ENCODE measurements at places on chromosomes 12 and 14.

GRCh38 chr12:107368586-107368985, 275.2 kb upstream of the CRY1 start:
- DNase-seq = no peak

DNA sequence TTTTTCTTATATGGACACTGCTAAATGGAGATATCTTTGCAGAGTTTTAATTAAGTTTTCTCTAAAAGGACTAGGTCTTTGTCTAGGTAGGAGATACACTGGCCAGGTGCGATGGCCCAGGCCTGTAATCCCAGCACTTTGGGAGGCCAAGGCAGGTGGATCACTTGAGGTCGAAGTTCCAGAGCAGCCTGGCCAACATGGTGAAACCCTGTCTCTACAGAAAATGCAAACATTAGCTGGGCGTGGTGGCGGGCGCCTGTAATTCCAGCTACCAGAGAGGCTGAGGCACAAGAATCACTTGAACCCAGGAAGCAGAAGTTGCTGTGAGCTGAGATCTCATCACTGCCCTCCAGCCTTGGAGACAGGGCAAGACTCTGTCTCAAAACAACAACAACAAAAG, 17.1 kb upstream of the CERS5 start:
- no peak for DNase-seq

DNA sequence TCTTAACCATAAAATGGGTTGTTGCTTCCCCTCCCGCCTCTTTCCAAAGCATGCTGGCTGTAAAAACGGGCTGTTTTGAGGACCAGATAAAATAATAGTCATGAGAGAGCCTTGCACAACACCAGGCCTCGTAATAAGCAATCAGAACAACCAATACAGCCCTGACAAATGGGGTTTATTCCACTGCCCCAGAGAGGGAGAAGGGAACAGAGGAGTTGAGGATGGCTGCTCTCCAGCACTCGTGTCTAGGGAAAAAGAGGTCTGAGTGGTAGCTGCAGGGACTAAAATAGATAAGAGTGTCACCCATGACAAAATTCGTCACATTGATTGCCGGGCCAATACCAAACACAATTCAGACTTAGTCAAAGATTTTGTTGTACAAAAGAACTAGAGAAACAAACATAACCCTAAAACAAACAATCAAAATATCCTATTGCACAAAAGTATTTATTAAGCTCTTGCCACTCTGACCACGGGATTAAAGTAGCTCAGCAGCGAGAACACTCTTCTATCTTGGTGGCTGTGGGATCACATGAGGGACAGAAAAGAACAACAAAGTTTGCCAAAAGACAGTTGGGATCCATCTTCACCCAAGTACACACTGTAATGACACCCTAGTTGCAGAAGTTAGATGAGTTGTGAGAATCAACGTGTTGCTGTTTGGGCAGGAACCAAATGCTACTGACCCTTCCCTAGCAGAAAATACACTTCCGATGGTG, 188.0 kb downstream of the FOXN3 start:
- DNase-seq = no peak

DNA sequence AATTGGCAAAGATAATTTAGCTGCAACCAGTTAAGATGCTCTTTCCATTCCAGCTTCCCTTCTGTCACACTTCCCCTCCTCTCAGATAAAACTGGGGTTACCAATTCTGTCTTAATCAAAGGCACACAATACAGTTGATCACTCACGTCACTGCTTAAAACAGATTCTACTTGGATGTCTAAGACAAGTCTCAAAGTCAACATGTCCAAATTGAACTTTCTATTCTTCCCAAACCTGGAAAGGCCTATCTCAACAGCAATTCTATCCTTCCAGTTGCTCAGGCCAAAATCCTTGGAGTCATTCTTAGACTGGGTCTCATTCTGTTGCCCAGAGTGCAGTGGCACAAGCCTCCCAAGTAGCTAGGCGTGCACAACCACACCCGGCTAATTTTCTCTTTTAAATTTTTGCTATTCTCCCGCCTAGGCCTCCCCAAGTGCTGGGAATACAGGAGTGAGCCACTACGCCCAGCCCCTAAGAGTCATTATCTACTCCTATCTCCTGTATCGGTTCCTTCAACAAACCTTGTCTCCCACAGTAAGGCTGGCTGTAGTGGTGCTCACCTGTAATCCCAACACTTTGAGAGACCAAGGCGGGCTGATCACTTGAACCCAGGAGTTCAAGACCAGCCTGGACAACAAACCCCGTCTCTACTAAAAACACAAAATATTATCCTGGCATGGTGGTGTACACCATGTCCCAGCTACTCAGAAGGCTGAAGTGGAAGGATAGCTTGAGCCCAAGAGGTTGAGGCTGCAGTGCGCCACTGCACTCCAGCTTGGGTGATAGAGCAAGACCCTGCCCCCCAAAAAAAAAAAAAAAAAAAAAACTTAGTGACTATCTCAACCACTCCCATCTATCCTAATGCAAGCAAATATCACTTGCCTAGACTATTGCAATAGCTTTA, 4.7 kb downstream of the RPS29 start:
- peak; percentile 26 for DNase-seq

DNA sequence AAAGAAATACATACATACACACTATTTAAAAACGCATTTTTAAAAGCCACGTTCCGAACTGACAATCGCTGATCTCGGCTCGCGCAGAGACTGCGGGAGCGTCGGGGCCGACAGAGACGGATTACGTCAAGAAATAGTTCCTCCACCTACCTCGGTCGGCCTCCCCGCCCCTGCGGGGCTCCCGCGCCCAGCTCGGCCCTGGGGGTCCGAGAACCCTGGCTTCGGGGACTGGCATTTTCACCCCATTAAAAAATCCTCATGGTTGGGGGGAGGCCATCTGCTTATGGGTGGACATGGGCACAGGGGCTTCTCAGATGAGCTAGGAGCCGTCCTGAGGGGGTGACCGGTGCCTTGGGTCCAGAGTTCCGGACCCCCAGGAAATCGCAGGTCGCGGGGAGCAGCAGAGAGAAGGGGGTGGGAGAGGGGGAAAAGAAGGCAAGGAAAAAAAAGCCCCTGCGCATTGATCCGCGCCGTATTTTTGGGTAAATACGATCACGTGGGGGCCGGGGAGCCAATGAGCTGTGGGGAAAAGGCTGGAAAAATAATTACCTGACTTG, 324 bp upstream of the HOXC9 start:
- peak; percentile 90 for DNase-seq

GRCh38 chr12:24534622-24535021, 414.3 kb downstream of the BCAT1 start:
- DNase-seq = peak; percentile 30

- DNase-seq = no peak
These were observed 20.6 kb downstream of the GSG1 start for GRCh38 chr12:13082861-13083260.

DNA sequence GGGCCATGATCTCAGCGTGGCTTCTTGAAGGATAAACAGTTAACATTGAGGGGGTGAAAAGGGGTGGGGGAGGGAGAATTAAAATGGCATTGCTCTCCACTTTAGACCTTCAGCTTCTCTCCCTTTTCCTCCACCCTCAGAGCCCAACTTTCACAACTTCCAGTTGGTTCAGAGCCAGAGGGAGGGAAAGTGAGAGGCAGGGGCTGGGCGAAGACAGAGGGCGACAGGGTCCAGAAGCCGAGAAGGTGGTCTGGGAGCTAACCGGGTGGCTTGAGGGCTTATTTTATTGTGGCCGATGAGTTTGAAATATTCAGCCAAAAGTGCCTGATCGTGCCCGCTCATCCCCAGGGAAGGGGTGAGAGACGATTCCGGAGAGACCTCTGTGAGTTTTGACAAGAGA, 4.1 kb downstream of the BMP4 start:
- no peak for DNase-seq

- DNase-seq = peak; percentile 94
These were observed 9.6 kb upstream of the RPAP3 start for GRCh38 chr12:47715393-47715876.

- no peak for DNase-seq
These were observed 3.2 kb upstream of the KRT7 start for GRCh38 chr12:52229836-52230343.

DNA sequence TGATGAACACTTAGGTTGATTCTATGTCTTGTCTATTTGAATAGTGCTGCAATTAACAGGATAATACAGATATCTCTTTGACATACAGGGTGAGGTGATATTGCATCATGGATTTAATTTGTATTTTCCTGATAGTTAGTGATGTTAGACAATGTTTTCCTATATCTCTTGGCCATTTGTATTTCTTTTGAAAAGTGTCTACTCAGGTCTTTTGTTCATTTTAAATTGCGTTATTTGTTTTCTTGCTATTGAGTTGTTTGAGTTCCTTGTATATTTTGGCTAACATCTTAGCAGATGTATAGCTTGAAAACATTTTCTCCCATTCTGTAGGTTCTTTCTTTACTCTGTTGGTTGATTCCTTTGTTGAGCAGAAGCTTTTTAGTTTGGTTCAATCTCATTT, 460.6 kb downstream of the CCDC91 start:
- no peak for DNase-seq

- DNase-seq = no peak
These were observed 11.0 kb downstream of the MDM1 start for GRCh38 chr12:68321140-68321539.

GRCh38 chr12:124684971-124685688, 117.7 kb upstream of the NCOR2 start:
- no peak for DNase-seq

- DNase-seq = no peak
These were observed 329.8 kb upstream of the TMPO start for GRCh38 chr12:98185606-98186005.

DNA sequence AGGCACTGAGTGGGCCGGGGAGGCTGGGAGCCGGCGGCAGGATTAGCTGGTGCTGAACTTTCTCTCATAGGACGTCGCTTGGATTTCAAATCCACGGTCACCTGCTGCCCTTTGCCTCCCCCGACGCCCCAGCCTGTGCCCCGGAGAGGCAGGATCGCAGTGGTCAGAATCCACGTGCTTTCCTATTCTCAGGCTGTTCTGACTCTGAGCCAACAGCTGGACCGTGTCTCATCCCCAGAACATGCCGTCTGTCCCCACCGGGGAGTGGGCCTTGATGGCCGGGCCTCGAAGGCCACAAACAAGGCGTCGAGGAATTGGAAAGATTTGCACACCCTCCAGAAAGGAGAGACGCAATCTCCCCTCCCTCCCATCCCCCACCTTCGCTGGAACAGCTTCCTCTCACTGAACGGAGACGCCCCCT, 18.5 kb upstream of the MLXIP start:
- peak; percentile 32 for DNase-seq

DNA sequence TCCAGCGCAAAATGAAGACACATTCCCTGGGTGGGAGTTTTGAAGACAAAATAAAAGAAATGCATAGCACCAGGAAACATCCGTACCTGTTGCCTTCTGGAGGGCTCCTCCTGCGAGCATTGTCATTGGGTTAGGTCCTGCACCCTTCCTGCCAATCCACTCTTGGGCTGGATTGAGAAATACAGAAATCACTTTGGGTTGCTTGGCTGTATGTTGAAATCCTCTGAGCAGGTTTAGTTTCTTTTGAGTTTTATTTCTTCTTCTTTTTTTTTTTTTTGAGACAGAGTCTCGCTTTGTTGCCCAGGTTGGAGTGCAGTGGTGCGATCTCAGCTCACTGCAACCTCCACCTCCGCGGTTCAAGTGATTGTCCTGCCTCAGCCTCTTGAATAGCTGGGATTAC, 67.6 kb downstream of the ARF6 start:
- no peak for DNase-seq

GRCh38 chr12:9227950-9228349, 19.8 kb upstream of the PZP start:
- no peak for DNase-seq

DNA sequence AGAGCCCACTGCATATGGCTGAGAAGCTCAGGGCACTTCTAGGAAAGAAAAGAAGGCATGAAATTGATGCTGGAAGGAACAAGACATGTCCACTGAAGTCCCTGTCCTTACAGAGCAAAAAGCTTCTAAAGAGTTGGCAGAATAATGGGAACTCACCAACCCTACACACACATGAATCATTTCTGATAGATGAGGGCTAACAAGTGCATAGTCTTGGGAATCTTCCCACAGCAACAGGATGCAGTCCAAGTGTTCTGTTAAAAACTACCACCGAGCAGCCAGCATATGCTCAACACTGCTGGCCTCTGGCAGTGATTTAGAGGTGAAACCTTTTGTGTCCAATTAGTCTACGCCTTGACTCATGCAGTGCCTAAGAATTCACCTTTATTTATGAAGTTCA, 44.8 kb downstream of the RHOJ start:
- no peak for DNase-seq

DNA sequence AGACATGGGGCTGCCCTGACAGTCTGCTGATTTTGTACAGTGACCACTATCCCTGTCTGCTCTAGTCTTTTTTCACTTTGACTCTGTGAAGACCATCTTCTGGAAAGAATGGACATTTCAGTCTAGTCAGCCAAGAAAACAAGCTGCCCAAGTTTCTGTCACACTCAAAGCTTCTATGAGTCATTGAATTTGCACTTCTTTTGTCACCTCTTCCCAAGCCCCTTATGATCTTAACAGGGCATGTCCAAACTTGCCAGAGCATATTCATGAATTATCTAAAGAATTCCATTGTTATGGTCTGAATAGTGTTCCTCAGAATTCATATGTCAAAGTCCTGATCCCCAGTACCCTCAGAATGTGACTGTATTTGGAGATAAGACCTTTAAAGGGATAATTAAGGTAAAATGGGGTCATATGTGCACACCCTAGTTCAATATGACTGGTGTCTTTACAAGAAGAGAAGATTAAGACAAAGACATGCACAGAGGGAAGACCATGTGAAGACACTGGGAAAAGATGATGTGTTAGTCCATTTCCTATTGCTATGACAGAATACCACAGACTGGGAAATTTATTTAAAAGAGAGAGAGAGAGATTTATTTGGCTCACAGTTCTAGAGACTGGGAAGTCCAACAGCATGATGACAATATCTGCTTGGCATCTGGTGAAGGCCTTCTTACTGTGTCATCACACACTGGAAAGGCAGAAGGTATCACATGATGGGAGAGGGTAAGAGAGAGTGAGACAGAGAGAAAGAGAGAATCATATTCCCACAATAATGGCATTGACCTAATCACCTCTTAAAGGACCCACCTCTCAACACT, 242.6 kb downstream of the BTG1 start:
- DNase-seq = no peak

DNA sequence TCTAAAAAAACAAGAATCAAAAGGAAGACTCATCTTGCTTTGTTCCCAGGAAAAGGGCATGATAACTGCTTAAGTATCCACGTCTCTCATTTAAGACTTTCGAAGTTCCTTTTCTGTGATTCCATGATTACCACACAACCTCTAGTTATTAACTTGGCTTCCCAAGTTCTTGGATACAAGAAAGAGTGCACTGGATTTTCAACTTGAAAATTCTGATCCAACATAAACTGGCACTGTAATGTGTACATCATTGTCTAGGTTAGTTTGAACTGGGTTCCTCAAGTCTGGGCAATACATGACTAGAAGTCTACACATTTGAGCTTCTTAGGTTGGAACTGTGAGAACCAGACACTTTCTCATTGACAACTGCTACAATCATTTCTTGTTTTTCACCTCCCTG, 1.6 kb downstream of the KLHL28 start:
- DNase-seq = no peak

- no peak for DNase-seq
These were observed 277.0 kb upstream of the GARIN6 start for GRCh38 chr12:99370421-99371138.

Data from NCI-H82 (cell line).